Activated gamma-delta T cell treated with Interleukin-2 at 50 U/mL for 16 hours (primary cell): ENCODE measurements at places on chromosomes 5 and 9.

DNA sequence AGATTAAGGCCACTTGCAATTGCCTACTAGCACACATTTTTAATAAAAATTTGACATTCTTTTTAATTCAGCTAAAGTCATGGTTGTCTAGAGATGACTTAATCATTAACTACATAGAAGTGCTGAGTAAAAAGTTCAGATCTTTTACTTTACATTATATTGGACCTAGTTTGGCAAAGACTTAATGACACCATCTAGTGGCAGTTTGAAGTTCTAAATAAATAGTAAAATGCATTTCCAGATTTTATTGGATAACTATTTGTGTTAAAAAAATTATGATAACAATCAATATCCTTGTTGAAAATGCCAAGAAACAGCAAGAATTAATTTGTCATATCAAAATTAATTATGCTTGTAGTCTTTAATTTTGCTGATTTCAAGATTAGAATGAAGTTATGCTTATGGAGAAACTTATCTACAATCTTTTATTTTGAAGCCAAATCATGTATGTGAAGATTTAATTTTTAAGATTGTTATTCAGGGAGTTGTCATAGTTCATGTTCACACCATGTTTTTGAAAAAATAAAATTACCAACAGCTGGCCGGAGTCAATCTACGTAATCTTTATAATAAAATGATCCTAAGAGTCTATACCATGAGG, 69.6 kb upstream of the PJA2 start:
- DNase-seq, result no peak

- DNase-seq, result no peak
These were observed 2.4 kb downstream of the ERP44 start for GRCh38 chr9:100096378-100096916.

GRCh38 chr9:126822873-126823272, 18.0 kb downstream of the ZBTB43 start:
- DNase-seq, result no peak

GRCh38 chr5:171306166-171306565, 2.9 kb upstream of the TLX3 start:
- DNase-seq, result no peak

DNA sequence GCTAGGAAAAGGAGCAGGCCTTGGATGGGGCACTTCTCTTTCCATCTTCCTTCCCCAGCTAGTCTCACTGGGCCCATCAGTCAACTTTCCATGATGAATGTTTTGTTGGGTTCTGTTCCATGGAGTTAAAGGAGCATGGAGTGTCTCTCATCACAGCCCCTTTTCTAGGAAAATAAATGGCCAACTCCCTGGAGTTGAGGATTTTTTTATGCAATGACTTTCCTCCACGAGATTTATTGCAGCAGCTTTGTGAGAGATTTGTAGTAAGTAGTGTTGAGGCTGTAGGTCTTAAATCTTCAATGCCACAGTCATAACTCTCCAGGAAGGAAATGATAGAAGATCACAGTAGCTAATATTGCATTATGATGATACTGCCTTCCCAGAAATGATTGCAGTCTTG, 45.6 kb upstream of the SLC44A1 start:
- no peak for DNase-seq

- no peak for DNase-seq
These were observed 40.2 kb upstream of the LPAR1 start for GRCh38 chr9:111078391-111079038.

GRCh38 chr5:52202256-52202655, 585.5 kb upstream of the ITGA1 start:
- no peak for DNase-seq

DNA sequence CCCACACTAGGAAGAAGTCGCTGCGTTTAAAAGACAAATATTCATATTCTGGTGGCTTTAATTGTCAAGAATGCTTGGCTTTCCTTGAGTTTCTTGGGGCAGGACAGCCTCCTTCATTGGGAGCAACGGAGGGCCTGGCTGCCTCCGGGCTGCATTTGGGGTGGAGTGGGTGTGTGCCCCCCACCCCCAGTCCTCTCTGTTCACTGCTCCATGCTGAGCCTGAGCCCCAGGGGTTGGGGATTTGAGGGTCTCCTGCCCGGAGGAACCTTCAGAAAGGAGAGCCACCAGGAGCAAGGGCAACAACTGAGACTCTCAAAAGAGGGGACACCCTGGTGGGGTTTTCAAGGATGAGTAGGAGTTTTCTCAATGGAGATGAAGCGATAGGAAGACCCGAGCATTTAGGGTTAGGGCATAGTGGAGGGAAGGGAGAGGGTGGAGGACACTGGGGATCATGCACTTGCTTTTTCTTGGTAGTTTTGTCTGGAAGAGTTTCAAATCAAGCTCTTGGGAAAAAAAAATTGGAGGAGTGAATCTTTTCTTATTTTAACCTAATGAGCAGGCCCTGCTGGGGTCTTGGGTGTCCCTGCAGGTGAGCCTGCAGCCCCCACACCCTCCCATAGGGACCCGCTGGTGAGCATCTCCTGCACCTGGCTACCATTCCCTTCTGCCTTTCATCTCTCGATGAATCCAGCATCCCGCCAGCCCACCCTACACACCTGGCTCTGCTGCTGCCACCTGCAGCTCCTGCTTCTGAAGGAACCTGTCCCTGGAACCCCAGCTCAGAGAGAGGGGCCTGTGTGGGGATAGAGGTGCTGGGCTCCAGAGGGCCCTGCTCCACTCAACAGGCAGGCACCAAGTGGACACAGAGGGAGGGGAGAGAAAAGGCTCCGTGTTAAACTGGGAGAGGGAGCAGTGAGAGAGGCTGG, 4.1 kb downstream of the SLC6A19 start:
- DNase-seq, result no peak

- no peak for DNase-seq
These were observed 89.9 kb downstream of the SYK start for GRCh38 chr9:90891308-90892040.

DNA sequence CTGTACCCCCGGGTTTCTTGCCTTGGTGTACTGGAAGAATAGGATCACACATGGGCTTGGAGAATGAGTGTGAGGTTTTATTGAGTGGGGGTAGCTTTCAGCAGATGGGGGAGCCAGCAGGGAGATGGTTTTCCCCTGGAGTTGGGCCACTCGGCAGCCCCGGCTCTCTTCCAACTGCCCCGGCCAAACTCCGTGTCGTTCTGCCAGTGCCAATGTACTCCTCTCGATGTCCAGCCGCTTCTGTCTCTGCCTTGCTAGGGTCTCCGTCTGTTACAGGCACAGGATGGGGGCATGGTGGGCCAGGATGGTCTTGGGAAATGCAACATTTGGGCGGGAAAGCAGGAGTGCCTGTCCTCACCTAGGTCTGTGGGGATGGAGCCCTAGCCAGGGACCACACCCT, 7.6 kb upstream of the PLPP6 start:
- DNase-seq, result no peak

- DNase-seq, result no peak
These were observed 120.1 kb downstream of the CMYA5 start for GRCh38 chr5:79809743-79810142.

DNA sequence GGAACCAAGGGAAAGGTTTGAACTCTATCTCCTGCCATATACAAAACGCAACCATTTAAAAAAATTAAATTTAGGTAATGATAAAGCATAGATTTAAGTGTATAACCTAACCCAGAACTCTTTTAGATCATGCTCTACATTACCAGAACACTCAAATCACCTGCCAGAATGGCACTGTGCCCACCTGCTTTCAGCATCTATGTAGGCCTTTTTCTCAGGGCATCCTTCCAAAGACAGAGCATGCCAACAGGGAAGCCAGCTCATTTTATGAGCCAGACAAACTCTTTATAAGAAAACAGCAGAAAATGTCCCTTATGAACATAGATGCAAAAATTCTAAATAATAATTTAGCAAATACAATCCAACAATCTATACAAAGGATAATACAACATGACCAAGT, 47.9 kb upstream of the SMAD5 start:
- DNase-seq, result no peak

DNA sequence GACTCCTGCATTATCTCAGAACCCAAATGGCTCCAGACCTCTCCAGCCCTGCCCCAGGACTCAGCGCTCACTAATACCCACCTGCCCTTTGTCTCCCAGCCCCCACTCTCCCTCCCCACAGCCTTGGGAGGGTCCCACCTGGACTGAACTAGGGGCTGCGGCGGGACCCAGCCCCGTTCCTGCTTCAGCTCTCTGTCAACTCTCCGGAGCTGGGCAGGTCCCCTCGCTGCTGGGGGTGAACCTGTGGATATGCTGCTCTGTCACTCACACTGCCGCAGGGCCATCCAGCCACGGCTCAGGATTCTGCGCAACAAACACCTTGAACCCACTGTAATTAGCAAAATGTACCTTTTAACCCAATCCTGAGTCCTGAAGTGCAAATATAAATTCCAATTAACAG, 36.8 kb downstream of the NDUFS6 start:
- DNase-seq, result no peak

GRCh38 chr9:105672711-105673234, 10.5 kb downstream of the TAL2 start:
- no peak for DNase-seq

GRCh38 chr5:103951776-103952175, 389.2 kb upstream of the NUDT12 start:
- DNase-seq, result no peak

- DNase-seq, result no peak
These were observed 115.1 kb upstream of the MTAP start for GRCh38 chr9:21687351-21687750.

DNA sequence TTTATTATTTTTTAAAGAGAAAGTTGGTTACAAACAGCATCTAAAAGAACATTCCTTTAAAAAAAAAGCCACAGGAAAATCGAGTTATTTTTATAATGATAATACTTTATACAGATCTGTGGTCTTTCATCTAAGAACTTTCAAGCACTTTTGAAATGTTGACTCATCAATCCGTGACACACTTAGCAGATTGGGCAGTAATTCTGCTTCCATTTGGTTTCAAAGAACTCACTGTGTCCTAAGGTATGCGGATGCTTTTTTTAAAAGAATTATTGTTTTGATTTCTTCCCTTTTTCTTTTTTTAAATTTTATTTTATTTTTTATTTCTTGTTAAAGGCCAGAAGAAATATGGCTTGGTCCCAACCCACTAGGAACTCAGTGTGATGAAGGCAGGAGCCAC, 147.8 kb downstream of the AOPEP start:
- DNase-seq, result no peak

DNA sequence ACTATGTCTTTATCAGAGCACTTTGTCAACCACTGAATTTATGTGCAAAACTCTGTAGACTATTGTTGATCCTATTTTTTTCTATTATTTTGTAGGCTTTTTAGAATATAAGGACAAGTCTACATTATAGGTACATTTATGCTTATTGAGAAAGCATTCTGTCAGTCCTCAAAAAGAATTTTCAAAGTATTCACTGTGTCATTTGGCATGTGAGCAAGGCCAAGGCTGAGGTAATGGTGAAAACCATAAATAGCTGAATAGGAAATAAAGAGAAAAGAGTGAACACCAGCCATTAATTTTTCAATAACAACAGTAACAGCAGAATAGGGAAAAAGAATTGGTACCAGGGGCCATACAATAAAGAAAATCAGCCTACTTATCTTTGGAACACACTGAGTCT, 21.0 kb downstream of the SKIC3 start:
- no peak for DNase-seq

- no peak for DNase-seq
These were observed 16.5 kb downstream of the DHX29 start for GRCh38 chr5:55290991-55291390.

GRCh38 chr5:72495410-72495809, 11.8 kb downstream of the ZNF366 start:
- no peak for DNase-seq

- DNase-seq, result no peak
These were observed 123.1 kb downstream of the TLE4 start for GRCh38 chr9:79694676-79695400.

DNA sequence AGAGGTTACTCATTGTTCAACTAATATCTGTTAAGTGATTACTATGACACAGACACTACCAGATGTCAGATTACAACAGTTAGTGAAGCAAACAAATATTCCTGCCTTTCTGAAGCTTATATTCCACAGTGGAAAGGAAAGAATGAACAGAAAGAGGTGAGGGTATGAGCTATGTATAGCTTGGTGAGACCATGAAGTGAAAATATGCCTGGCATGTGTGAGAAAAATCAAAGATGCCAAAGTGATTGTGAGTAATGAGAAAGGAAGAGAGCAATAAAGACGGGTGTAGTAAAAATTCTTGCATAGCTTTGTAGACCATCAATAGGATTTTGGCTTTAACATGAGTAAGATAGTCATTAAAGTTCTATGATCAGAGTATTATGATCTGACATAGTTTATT, 734.5 kb upstream of the NUDT12 start:
- no peak for DNase-seq

- DNase-seq, result peak; percentile 10
These were observed 86.3 kb upstream of the MELK start for GRCh38 chr9:36486329-36486932.

- no peak for DNase-seq
These were observed 17.0 kb downstream of the ERAP2 start for GRCh38 chr5:96893342-96893741.

DNA sequence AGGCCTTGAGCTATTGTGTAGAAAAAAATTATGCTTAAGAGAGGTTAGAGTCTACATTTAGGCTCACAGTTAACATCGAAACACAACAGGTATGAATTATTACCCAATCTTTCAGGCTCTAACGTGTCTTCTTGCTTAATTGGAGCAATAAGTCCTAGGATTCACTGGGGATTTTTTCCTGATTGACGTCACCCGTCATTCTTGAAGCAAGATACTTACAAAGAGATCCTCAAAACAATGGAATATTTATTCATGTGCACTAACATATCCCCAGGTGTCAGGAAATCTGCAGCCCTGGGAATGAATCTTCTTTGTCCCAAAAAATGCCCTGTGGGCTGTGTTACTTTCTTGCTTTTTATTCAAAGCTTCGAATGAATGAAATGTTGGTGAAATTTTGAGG, 413.5 kb downstream of the NFIB start:
- DNase-seq, result no peak

GRCh38 chr5:150122158-150122510, 33.5 kb downstream of the PDGFRB start:
- DNase-seq, result no peak
